ENCODE measurements at places on chromosomes 1 and 21.

DNA sequence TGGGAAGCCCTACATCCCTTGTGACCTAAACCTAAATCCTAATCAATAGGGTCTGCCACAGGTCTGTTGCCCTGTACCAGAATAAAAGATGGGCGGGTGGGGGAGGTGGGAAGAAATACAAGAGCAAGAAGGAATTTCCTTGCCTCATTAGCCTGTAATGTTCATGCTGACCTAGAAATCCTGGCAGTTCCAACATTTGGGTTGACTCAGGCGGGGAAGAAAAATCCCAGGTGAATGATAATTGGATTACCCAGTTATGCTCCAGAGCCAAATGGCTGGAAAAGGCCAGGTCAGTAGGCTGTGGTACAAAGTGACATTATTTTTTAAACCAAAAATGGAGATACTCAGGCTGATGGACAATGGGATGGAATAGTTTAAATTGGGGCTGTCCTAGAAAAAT lies 27.3 kb upstream of the A3GALT2 start:
- DNase-seq: no peak

- no peak for DNase-seq
These were observed 6.8 kb upstream of the SLC22A15 start for GRCh38 chr1:115969509-115969908.

GRCh38 chr1:47215713-47216112 lies 16.3 kb downstream of the TAL1 start:
- DNase-seq: no peak

DNA sequence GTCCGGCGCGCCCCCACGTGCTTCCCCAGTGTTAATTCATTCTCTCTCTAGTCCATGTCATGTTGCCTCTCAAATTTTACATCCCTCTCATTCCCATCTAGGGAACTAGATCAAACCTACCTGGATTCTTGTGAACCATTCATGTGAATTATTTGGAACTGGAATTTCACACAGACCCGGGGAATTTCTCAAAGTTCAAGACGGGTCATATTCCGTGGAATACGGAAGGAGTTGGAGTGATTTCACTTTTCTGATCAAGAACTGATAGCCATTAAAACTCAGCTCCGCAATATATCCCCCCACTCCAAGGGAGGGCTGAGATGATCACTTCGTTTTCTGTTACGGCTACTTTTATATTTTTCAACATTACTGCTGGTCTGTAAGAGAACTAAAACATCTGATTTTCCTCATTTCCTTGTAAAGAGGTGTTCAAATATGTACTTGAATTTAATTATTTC lies 1.0 kb upstream of the ENO1 start:
- no peak for DNase-seq

GRCh38 chr1:226607268-226607660 lies 58.7 kb downstream of the STUM start:
- no peak for DNase-seq

DNA sequence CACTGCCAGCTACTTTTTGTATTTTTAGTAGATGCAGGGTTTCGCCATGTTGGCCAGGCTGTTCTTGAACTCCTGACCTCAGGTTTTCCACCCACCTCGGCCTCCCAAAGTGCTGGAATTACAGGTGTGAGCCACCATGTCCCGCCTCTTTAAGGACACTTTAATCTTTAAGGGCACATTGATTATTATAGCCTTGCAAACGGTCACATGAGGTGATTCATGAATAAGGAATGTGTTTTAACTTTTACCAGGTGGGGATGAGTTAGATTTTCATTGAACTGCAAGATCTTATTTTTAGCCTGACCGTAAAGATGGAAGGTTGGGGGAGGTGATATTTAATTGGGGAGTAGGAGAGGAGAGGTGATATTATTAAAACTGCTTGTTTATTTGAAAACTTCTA lies 61.9 kb downstream of the TBCE start:
- DNase-seq: no peak

DNA sequence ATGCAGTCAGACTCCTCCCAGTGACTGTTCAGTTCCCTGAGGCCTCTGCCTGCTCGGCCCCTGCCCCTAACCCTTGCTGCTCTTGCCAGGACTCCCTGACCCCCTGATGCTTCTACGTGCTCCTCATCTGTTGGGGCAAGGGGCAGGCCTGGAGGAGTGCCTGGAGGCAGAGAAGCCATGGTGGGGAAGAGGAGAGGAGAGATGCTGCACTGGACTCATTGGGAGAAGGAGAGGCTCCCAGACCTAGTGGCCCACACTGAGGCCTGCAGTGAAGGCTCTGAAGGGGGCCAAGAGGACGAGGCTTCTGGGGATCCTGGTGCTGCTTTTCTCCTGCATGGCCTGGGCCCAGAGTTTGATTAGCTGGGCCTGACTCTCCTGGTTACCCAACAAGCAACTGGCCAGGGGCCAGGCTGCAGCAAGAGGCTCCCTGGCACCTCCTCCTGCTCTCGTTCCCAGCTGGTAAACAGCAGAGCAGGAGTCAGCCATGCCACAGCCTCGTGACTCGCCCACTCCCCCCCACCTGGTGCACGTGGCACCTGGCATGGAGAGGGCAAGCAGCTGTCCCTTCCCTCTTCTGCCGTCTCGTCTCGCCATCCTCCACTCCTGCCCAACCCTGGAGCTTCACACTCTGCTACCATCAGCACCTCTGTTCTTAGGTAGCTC lies 847 bp upstream of the RORC start:
- no peak for DNase-seq

GRCh38 chr1:18949686-18950400 lies 6.6 kb downstream of the IFFO2 start:
- DNase-seq: no peak

DNA sequence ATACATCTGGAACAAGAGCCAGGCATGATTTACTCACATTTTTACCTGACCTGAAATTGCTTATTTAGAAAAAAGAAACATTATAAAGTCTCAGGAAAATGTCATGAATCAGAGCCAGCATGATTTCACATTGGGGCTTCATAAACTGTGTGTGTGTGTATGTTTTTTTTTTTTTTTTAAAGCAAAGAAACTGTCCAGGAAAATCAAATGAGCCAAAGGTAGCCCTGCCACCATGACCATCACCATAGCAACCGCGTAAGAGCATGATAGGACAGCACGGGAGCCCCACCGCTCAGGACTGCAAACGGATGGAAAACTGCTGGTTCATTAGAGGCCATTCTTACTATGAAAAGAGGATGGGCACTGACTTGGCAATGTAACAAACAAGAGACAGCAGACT lies 139.2 kb downstream of the NTMT2 start:
- DNase-seq: no peak

GRCh38 chr21:35905096-35905962 lies 155.0 kb downstream of the SETD4 start:
- DNase-seq: no peak

DNA sequence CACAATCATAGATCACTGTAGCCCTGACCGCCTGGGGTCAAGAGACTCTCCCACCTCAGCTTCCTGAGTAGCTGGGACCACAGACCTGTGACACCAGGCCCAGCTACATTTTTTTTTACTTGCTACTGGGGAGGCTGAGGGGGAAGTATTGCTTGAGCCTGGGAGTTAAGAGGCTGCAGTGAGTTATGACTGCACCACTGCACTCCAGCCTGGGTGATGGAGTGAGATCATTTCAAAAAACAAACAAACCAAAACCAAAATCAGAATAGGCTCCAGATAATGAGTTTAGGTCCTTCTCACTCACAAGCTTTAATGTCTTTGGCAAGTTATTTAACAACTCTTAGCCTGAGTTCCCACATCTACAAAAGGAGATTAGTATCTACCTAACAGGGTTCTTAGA lies 22.8 kb downstream of the WDR26 start:
- DNase-seq: no peak

- DNase-seq: no peak
These were observed 161.9 kb upstream of the COL6A1 start for GRCh38 chr21:45819478-45820170.

DNA sequence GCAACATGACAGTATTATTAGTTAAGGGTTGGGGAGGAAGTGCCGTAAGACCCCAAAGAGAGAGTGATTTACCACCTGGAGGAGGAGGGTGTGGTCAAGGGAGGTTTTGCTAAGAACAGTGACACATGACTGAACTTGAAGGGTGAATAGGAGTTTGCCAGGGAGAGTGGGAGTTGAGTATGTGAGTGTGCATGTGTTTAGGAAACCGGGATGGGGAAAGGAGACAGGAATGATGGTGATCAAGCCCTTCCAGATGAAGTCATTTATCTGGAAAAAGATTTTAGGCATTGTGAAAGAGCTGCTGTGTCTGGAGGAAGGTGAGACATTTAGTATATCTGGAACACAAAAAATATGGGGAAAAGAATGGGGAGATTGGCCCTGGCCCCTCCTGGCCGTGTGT lies 28.1 kb upstream of the IL10 start:
- DNase-seq: no peak

GRCh38 chr1:169933984-169934725 lies 40.5 kb upstream of the SCYL3 start:
- no peak for DNase-seq

DNA sequence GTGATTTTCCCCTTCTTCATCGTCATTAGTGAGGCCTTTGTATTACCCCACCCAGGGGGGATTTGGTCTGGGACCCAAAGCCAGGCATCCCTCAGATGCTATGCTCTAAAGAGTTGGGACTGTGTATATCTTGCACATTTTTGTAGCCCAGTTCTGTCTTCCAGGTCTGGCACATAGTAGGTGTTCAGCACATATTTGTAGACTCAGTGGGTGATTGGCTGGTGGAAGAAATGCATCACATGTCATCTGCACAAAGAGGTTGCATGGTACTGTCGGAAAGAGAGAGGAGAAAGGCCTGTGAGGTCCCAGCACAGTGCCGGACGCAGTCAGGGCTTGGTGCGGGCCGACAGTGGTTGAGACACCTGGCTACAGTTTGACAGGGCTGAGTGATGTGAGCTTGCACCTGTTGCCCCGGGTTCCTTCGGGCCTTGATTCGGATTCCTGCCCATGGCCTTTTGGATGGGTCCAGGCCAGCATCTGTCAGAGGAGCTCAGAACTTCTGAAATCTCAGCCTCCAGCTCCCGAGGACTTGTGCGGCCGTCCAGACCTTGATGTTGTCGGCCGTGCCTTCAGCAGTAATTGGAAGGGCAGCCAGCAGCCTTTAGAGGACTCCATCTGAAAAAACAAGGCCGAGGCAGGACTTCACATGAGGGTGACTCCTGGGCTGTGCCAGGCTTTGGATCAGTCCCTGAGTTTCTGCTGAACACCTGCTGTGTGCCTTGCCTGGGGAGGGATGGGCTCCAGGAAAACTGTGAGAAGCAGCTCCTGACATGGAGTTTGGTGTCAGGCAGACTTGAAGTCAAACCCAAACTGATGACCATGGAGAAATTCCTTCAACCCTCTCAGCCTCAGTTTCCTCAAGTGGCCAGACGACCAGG lies 40.9 kb upstream of the PADI1 start:
- DNase-seq: no peak

GRCh38 chr1:94209425-94209824 lies 28.0 kb downstream of the ARHGAP29 start:
- DNase-seq: no peak

- DNase-seq: peak; percentile 89
These were observed 16.1 kb upstream of the LRRC8D start for GRCh38 chr1:89804642-89805237.

DNA sequence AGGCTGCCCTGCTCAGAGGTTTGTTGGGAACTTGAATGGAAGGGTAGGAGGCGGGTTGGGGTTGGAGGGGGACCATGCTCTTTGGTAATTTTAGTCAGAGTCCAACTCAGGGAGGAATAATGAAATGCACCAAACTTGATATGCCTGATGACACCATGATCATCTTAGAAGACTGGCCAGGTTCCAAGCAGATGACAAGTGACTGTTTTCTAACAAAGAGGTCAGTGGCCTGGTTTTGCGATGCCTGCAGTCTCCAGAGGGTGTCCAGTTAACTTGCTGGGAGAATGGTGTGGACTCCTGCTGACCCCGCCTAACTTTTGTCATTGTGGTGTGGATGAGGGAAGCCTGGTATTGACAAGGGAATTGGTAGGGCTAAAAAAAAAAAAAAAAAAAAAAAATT lies 12.4 kb downstream of the VANGL1 start:
- no peak for DNase-seq

DNA sequence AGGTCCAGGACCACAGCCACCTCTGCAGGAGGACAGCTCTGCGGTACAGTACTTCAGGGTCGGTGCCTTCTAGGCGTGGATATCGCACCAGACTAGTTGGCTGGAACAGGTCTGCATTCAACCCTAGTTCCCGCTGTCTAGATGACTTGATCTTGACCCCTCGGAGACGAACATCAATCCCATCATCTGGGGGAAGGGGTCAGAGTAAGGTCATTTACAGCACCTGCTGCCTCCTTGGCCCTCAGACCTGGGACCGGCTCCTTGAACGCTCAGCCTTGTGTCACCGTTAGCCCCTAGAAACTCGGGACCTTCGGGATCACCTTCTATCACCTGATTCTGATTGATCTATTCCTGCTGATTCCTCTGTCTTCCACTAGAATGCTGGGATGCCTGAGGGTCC lies 2.6 kb downstream of the HECTD3 start:
- DNase-seq: no peak

- no peak for DNase-seq
These were observed 586.1 kb upstream of the ZP4 start for GRCh38 chr1:238476841-238477240.

GRCh38 chr1:32761253-32761877 lies 55.8 kb downstream of the YARS1 start:
- no peak for DNase-seq

DNA sequence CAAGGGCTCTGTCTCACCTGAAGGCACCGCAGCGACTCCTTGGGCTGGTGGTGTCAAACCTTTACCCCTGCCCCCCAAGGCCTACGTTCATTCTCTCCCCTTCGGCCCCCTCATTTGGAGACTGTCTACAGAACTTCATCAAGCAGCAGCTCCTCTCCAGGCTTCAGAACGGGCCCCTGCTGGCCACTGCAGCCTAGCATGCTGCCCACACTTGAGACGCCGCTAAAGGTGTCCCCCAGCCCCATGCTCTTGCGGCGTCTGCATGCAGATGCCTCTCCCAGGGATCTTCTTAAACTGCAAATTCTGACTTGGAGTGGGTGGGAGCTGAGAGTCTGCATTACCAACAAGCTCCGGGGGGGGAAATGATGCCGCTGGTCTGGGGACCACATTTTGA lies 104.2 kb downstream of the PRDM2 start:
- DNase-seq: no peak

- DNase-seq: no peak
These were observed 914 bp downstream of the ZNF326 start for GRCh38 chr1:89995598-89996449.

DNA sequence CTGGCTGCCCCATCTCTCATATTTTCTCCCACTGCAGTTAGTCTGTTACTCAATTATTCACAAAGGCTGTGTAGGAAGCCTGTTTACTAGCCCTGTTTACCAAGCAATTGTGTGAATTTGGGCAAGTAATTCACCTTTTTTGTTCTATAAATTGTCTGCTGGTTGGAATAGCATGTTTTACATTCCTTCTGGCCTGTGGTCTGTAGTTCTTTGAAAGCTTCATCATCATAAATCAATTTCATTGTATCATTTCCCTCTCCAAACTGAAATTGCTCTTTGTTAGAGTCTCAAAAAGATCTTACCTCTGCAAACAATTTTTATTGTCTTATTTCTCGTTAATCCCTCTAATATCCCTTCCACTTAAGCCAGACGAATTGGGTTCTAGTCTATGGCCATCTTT lies 1059.5 kb upstream of the ADGRL4 start:
- no peak for DNase-seq

GRCh38 chr1:61269602-61270001 lies 187.2 kb downstream of the NFIA start:
- DNase-seq: no peak
